T-cell (primary cell): ENCODE measurements at places on chromosomes 5 and 9.
A peak's percentile ranks its signal among the peaks of the same experiment; 100 is the strongest.

DNA sequence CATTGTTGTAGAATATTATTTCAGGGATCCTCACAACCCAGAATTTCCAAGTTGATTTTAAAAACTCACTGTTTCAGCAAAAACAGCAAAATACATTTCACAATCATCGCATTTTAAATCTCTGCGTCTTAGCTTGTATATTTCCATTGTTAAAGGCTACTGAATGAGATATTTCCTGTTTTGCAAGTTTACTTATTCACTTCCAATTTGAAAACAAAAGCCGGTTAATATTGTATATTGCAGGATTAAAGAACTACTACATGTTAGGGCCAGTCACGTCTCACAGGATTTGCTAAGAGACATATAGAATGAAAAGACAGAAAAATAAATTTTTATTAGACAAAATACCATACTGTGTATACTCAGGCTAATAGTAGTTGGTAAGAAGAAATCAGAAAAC, 395.9 kb upstream of the CDH9 start:
- H3K27ac ChIP-seq = no peak overlapping the region
- no peak for DNase-seq

DNA sequence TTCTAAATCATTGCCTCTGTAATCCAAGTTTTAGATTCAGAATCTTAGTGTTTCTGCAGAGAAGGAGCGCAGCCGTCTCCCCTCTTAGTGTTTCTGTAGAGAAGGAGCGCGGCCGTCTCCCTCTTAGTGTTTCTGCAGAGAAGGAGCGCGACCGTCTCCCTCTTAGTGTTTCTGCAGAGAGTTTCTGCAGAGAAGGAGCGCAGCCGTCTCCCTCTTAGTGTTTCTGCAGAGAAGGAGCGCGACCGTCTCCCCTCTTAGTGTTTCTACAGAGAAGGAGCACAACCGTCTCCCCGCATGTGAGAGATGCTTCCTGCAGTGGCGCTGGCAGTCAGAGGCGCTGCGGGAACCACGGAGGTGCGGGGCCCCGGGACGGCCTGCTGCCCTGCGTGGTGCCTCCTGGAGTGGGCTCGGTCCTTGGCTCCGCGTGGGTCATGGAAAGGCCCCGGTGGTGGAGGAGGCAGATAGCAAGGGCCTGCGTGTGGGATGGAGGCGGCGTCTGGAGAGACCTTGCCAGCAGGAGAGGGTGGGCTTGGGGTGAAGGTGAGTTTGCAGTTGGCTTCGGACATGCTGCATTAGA, 10.9 kb downstream of the CEP72 start:
- DNase-seq = no peak
- H3K27me3 ChIP-seq = no peaks in the 10 kb centered on the region
- H3K27ac ChIP-seq = no peak overlapping the region
- H3K36me3 ChIP-seq = peaks cover 37% of the 10 kb centered on the region
- H3K4me3 ChIP-seq = no peak overlapping the region

GRCh38 chr9:7467186-7467585, 332.4 kb downstream of the DMAC1 start:
- H3K4me1 ChIP-seq = no peaks in the 10 kb centered on the region
- H3K27me3 ChIP-seq = no peaks in the 10 kb centered on the region
- H3K27ac ChIP-seq = no peak overlapping the region
- no peak for DNase-seq
- no peak overlapping the region for H3K4me3 ChIP-seq
- H3K36me3 ChIP-seq = no peaks in the 10 kb centered on the region

DNA sequence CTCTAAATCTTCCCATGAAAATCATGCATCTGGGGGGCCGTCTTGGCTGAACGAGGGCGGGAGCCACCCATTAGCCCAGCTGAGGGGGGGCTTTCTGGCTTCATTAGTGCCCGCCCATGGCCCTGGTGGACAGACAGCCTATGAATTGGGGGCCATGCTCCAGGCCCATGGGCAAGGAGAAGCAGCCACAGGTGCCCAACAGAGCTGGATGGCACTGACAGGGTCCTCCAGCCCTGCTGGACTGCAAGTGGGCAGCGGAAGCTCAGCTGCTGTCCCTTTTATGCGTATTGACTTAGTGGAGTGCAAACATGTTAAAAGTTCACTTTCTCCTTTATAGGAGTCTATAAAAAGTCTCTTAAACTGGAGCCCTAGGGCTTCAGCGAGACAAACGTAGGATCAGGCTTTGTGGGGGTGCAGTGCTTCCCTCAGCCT, 75.3 kb downstream of the MACROH2A1 start:
- H3K27me3 ChIP-seq = no peaks in the 10 kb centered on the region
- no peak overlapping the region for H3K4me3 ChIP-seq
- no peak for DNase-seq

GRCh38 chr9:92224177-92224576, 69.3 kb downstream of the IARS1 start:
- H3K4me1 ChIP-seq = no peaks in the 10 kb centered on the region
- H3K27ac ChIP-seq = no peak overlapping the region
- peaks cover 11% of the 10 kb centered on the region for H3K36me3 ChIP-seq
- no peak overlapping the region for H3K4me3 ChIP-seq

DNA sequence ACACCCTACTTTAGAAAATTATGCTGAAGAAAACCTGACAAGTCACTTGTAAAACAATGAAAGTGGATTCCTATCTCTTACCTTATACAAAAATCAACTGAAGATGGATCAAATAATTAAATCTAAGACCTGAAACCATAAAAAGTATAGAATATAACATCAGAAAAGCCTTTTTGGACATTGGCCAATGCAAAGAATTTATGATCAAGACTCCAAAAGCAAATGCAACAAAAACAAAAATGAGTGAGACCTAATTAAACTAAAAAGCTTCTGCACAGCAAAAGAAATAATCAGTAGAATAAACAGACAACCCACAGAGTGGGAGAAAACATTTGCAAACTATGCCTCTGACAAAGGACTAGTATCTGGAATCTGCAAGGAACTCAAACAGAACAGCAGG, 303.0 kb upstream of the CDH9 start:
- H3K4me3 ChIP-seq = no peak overlapping the region
- DNase-seq = no peak
- no peak overlapping the region for H3K27ac ChIP-seq
- H3K27me3 ChIP-seq = no peaks in the 10 kb centered on the region
- H3K4me1 ChIP-seq = no peaks in the 10 kb centered on the region

DNA sequence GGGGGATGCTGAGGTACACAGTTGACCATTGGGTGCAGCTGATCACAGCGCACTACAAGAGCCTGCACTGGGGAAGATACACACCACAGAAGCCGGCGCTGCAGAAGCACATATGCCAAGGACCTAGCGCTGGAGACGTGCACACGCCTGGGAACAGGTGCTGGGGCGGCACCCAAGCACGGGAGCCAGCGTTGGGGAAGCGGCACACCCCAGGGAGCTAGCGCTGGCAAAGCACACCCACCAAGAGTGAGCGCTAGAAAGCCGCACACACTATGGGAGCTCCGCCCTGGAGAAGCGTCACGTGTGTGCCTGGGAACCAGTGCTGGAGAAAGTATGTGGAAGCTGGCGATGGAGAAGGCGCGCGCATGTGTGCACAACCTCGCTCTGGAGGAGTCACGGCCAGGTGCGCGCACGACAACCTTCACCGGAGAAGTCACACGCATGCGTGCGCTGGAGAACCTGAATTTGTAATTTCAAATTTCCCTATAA, 4.5 kb downstream of the FANCC start:
- no peak for DNase-seq
- no peaks in the 10 kb centered on the region for H3K36me3 ChIP-seq
- peaks cover 8% of the 10 kb centered on the region for H3K27me3 ChIP-seq
- H3K27ac ChIP-seq = no peak overlapping the region
- no peaks in the 10 kb centered on the region for H3K4me1 ChIP-seq

GRCh38 chr9:128906741-128907140, 14.0 kb upstream of the PHYHD1 start:
- DNase-seq = no peak
- H3K27ac ChIP-seq = no peak overlapping the region
- no peaks in the 10 kb centered on the region for H3K27me3 ChIP-seq
- peaks cover 31% of the 10 kb centered on the region for H3K4me1 ChIP-seq
- H3K4me3 ChIP-seq = no peak overlapping the region

- H3K4me3 ChIP-seq = no peak overlapping the region
- no peaks in the 10 kb centered on the region for H3K4me1 ChIP-seq
- DNase-seq = no peak
- no peaks in the 10 kb centered on the region for H3K36me3 ChIP-seq
Measured at GRCh38 chr9:105468875-105469274, 21.0 kb downstream of the FSD1L start.

DNA sequence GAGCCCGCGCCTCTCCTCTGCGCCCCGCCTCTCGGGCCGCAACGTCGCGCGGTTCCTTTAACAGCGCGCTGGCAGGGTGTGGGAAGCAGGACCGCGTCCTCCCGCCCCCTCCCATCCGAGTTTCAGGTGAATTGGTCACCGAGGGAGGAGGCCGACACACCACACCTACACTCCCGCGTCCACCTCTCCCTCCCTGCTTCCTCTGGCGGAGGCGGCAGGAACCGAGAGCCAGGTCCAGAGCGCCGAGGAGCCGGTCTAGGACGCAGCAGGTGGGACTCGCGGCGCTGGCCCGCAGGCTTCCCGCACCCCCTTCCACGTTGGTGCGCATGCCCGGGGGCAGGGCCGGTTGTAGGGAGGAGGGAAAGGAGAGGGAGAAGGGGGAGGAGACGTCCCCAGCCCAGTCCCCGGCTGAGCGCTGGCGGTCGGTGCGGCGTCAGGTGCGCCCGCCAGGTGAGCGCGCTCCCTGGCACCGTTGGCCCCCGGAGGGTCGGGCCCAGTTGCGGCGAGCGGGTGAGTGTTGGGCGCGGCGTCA, at the start of gene OCLN:
TSS of gene OCLN (plus strand) at position 400 of the 532 bp plus-strand sequence. CDS start 11,455 bp downstream, outside the sequence.
- H3K4me1 ChIP-seq = peaks cover 18% of the 10 kb centered on the region
- no peak for DNase-seq

DNA sequence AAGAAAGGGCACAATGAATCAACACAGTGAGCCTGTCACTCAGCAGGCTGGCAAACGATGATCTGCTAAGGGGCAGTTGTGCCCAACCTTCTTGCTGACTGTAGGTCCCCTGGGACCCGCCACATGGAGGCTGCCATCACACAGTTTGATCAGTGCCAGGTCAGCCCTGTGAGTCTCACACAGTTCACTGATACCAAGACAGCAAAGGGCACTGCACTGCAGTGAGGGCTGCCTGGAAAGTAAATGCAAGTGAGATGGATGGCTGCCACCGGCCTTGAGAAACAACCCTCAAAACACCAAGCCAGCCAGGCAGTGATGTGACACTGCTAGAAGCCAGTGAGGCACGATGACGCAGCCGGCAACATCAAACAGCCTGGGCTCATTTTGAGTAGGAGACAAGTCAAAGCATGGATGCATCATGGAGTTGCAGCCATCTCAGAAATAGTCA, 30.3 kb downstream of the FOXD1 start:
- no peak overlapping the region for H3K4me3 ChIP-seq
- H3K27me3 ChIP-seq = peaks cover 53% of the 10 kb centered on the region
- H3K4me1 ChIP-seq = peaks cover 15% of the 10 kb centered on the region
- DNase-seq = no peak
- H3K36me3 ChIP-seq = no peaks in the 10 kb centered on the region
- H3K27ac ChIP-seq = no peak overlapping the region

DNA sequence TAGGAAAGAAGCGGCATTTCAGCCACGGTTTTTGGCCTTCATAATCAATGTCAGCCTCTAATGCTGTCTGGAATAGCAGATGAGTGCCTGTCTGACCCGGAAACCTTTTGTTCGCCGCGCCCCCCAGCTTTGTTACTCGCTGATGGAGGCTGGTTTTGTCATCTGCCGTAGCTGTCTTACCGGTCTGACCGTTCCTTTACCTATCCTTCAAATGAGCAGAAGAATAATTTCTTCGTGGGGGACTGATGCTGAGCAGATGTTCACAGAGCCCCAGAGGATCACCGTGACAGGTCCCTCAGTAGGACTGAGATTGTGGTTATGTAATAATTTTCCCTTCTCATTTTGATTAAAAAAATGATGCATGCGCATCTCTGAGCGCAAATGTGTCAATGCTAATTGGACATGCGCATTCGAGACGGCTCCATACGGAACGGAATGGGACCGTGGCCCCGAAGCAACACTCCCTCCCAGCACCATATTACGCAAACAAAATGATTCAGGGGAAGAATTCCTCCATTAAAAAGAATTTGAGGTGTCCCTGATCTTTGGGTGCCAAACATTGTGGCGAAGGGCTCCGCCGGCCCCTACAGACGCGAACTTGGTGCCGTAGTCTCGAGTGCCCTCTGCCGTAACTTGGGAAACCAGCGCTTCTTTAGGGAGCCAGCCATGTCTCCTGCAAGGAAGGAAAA, 27.6 kb downstream of the TLX3 start:
- H3K4me3 ChIP-seq = peak overlapping the region; percentile 23
- no peaks in the 10 kb centered on the region for H3K36me3 ChIP-seq
- DNase-seq = no peak
- no peak overlapping the region for H3K27ac ChIP-seq
- H3K27me3 ChIP-seq = peaks cover 19% of the 10 kb centered on the region
- peaks cover 8% of the 10 kb centered on the region for H3K4me1 ChIP-seq

DNA sequence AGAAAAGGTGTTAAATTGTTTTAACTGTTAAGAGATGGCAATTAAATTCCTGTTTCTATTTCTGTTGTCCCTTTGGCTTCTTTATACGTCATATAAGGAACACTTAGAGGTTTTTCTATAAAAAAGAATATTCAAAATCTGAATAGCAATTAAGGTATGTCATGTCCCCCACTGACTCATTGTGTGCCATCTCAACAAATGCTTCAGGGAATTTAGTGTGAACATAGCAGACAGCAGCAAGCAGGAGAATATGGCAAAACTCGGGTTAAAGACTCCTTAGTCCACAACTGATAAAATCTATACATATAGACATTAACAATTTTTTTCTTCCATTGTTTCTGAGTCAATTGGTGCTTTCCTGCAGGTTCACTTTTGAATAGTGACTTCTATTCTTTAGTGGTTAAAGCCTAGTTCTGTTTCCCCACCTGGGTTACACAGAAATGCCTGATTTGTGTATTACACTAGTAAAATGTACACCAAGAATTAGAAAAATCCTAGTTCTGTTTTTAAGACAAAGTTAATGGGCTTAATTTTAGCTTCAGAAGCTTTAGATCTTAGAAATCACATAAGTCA, 17.9 kb upstream of the RPS23 start:
- no peak overlapping the region for H3K27ac ChIP-seq
- H3K27me3 ChIP-seq = no peaks in the 10 kb centered on the region
- DNase-seq = no peak
- H3K4me3 ChIP-seq = no peak overlapping the region

- peak; percentile 52 for DNase-seq
- H3K36me3 ChIP-seq = no peaks in the 10 kb centered on the region
Measured at GRCh38 chr9:92140074-92140753, 25.0 kb upstream of the SPTLC1 start.

GRCh38 chr5:132179405-132179804, 48.2 kb downstream of the P4HA2 start:
- H3K4me3 ChIP-seq = no peak overlapping the region
- H3K27ac ChIP-seq = no peak overlapping the region
- no peak for DNase-seq
- H3K27me3 ChIP-seq = no peaks in the 10 kb centered on the region
- peaks cover 4% of the 10 kb centered on the region for H3K4me1 ChIP-seq

DNA sequence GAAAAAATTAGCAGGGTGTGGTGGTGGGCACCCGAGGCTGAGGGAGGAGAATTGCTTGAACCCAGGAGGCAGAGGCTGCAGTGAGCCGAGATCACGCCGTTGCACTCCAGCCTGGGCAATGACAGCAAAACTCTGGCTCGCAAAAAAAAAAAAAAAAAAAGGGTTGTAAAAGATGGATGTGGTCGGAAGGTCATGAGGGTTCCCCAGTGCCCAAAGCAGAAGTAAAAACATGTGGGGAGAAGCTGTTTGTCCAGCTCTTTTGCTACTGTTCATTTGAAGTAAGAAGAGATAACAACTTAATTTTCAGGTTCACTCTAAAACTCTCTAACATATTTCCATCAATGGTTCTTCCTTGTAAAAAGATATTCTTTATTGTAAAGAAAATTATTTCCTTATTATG, 57.1 kb upstream of the GOLPH3 start:
- peaks cover 62% of the 10 kb centered on the region for H3K36me3 ChIP-seq
- no peak overlapping the region for H3K27ac ChIP-seq
- no peak for DNase-seq
- no peak overlapping the region for H3K4me3 ChIP-seq
- no peaks in the 10 kb centered on the region for H3K27me3 ChIP-seq
